ENCODE measurements at places on chromosomes 1 and 21.

DNA sequence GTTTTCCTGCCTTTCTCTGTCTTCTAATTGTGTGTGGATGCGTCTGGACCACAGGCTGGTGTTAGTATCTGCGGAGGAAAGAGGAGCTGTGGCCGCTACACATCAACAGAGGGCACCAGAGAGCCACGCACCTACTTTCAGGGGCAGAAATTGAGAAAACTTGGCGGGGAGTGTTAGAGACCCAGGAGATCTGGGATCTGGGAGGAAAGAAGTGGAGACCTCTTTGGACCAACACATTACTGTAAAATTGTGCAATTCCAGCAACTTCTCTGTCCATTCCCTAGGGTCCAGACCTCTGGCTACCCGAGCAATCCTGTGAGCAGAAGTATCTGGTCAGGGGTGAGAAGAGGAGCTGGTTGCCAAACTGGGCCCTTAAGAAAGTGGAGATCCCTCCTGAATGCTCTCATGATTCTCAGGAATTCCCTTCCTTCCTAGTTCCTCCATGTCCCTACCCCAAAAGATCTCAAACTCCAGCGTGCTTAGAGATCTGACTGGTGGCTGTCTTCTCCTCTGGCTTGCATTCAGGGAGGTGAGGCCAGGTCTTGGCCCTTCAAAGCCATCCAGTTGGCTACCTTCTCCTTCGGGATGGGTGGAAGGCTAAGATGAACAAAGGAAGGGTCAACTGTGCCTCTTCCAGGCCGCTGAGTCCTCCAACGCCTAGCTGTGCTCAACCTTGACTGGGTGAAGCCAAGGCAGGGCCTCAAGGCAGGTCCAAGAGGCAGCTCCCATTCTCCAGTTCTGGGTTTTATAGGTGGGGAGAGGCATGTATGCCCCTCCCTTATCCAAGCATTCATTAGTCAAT is 1.2 kb upstream of the KIRREL1 start:
- no peak for DNase-seq

DNA sequence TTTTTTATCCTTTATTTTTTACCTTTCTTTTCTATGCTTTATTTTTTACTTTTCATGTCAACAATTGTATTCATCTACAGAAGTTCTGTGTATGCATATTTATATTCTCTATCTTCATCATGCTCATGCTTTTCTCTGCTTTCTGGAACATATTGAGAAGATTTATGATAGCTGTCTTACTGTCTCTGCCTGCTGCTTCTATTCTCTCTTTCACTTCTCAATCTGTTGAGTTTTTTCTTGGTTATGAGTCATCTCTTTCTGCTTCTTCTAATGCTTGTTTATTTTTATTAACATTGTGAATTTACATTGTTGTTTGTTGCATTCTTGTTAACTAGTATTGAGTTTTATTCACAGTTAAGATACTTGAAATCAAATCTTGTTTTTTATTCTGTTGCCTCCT is 22.6 kb downstream of the F5 start:
- no peak for DNase-seq

GRCh38 chr1:48524892-48525467 is 53.0 kb upstream of the SPATA6 start:
- DNase-seq: no peak

DNA sequence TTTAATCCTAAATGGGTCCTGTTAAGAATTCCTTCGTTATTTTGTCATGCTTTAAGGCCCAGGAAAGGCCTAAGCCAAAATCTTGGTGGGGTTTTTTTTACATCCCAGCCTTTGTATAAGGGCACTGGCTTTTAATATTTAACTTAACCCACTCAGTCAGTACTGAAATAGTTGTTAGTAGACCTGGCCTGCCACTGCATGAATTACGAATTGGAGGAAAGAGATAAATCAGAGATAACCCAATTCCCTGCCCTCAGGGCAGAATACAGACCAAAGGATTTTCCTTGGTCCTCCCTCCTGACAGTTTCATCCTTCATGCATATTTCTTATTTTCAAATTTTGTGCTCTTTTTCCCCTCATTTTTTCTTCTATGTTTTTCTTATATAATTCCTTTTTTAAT is 193.0 kb downstream of the FASLG start:
- no peak for DNase-seq

GRCh38 chr1:119632103-119632490 is 16.0 kb downstream of the ZNF697 start:
- no peak for DNase-seq

- no peak for DNase-seq
Observed at GRCh38 chr1:56774067-56774609, 45.1 kb downstream of the FYB2 start.

DNA sequence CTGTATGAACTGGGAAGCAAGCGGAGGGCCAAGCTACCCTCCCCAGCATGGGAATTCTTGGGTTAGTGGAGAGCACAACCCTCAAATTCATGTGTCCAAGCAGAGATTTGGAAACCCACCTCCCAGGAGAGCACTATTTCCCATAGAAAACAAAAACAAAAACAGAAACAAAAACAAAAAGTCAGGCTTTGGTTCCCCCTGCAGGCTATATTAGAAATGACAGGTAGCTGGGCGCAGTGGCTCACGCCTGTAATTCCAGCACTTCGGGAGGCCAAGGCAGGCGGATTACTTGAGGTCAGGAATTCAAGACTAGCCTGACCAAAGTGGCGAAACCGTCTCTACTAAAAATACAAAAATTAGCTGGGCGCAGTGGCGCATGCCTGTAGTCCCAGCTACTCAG is 10.8 kb downstream of the MINDY1 start:
- DNase-seq: no peak

GRCh38 chr1:24162201-24162600 is 19.3 kb upstream of the IL22RA1 start:
- DNase-seq: no peak

GRCh38 chr1:202251424-202252256 is 58.0 kb downstream of the LGR6 start:
- DNase-seq: no peak

GRCh38 chr1:12048372-12048771 is 14.7 kb upstream of the TNFRSF8 start:
- DNase-seq: no peak

DNA sequence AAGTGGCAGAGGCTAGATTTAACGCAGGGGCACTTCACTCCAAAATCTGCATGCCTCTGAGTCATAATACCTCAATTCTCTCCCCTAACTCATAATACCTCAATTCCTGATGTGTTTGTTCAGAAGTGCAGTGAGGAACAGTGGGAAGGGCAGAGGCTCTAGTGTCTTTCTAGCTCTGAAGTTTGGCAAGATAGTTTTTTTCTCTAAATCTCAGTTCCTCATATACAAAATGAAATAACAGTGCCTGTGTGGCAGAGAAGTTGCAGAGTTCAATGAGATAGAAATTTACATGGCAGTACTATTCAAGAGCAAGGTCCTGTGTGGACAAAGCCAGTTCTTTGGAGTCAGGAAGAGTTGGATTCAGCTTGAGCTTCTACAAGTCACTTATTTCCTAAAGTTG is 9.8 kb downstream of the JUN start:
- DNase-seq: no peak

DNA sequence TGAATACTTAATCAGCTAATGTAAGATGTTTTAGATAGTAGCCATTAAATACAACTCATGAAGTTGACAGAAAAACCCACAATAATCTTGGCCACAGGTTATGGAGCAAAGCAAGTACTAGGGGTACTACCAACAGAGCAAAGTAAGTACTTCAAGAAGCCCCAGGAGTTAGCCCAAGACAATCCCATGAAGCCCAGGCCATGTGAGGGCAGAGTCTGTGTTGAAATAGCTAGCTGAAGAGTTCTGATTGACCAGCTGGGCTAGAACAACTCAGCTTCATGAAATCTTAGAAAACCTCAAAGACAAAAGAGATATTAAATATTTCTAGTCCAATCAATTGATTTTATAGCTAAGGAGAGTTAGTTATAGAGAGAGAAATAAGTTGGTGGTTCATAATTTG is 212.9 kb upstream of the HOOK1 start:
- DNase-seq: no peak

GRCh38 chr1:53577761-53578100 is 118.5 kb downstream of the DMRTB1 start:
- DNase-seq: no peak

- DNase-seq: no peak
Observed at GRCh38 chr21:29360799-29361765, 62.4 kb downstream of the BACH1 start.

DNA sequence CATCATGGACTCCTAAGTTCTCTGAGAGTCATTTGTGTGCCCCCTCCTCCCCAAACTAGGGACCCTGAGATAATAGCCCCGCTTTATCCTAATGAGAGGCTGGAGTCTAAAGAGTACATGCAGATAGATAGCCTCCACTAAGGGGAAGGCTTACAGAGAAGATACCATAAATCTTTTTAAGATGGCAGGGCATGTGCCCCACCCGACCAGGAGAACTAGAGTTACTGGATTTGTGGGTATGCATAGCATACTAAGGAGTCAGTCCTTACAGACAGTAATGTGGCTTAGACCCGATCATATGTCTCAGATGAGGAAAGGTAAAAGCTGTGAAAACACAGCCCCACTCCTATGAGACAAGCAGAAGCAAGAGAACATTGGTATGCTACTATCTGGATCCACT is 25.7 kb upstream of the PKN2 start:
- no peak for DNase-seq

- no peak for DNase-seq
Observed at GRCh38 chr1:233412812-233413211, 85.3 kb downstream of the MAP3K21 start.

GRCh38 chr1:118321840-118322239 is 136.8 kb upstream of the SPAG17 start:
- DNase-seq: no peak

DNA sequence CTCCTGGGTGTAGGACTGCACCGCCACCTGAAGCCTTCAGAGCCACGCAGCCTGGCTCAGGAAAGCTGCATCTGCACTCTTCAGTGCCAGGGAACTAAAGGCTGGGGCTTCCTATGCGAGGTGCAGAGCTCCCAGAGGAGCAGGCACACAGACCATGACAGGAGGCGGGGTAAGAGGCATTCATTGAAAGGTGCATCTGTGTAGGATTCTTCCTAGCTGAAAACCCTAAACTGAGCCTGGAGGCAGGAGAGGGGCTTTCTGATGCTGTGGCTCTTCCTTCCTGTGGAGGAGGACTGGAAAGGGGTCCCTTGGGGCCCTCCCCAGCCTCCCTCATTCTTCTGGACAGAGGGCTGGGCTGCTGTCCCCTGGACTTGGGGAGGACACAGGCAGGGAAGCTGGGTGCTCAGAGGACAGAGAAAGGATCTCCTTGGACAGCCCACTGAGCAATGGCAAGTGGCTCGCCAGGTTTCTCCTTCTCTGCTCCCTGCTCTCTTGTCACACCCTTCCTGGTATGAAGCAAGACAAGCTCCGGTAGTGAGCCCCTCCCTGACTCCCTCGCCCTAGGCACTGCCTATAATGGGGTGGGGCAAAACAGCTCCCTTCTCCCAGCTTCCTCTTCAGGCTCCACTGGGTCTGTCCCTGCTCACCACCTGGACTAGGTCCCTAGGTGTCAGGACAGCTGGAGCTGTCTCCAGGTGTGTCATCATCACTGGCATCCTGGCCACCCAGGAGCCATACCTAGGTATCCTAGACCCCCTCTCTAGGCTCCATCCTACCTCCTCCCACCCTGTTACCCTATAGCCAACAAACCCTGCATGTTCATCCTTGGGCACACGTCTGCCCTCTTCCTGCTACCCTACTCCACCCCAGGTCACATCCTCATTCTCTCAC is 20.0 kb downstream of the S100A6 start:
- no peak for DNase-seq

GRCh38 chr1:159339536-159339935 is 37.4 kb downstream of the FCER1A start:
- no peak for DNase-seq

DNA sequence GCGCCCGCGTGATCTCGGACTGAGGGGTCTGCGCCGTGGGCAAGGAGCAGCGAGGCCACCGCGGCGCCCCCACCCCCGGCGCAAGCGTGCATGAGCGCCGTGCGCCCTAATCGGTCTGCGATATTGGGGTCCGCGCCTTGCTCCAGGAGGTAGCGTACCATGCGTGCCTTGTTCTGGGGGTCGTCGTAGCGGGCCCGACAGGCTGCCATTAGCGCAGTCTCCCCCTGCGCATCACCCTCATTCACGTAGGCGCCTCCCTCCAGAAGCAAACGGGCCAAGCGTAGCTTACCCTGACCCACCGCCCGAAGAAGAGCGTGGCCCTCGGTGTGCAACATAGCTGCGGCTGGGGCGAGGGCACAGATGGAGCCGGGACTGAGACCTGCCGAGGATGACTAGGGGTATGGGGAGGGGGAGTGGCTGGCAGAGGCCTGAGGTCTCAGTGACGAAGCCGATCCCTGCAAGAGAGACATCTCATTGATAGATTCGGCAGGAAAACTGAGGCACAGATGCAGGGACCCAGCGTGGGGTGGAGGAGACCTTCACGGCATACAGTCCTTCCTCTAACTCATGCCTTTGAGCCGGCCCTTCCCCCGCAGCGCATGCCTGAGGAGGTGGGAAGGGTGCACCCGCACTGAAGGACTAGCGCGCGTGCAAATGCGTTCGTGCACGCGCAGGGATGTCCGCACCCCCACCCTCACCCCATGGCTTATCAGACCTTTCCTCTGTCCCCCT is 2.8 kb downstream of the ANKRD34A start:
- peak; percentile 39 for DNase-seq

DNA sequence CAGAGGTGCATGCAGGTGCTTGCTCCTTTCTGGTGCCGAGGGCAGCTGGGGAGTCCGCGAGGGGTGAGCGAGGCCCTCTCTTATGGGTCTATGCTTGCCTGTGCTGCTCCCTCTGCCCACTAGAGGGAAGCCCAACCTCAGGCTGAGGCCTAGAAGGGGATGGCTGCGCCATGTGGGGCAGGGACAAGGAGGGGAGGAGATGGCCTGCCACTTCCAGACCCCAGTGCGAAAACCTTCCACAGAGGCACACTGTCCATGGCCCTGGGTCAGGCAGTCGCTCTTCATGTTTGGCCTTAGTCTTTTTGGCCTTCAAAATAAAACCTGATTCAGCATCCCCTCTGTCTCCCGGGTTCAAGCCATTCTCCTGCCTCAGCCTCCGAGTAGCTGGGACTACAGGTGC is 14.0 kb downstream of the RHBG start:
- DNase-seq: no peak

Data from activated CD8-positive, alpha-beta memory T cell treated with anti-CD3 and anti-CD28 coated beads for 48 hours (primary cell).